MCF 10A (cell line): ENCODE measurements at places on chromosomes 2 and 18. TPM values are rescaled to one million over a fixed set of nuclear protein-coding genes. Genes with fewer than 3 reads are reported as not detected.

The POU3F3 gene
- total RNA-seq = not detected in 2 replicates

The DTNA gene
- total RNA-seq = 0.91 TPM in 1 of 2 replicates, not detected in the other

The CPS1 gene
- total RNA-seq = 18.4 and 20.6 TPM in 2 replicates

The SH3BP4 gene
- total RNA-seq = 57.6 and 59.7 TPM in 2 replicates

The TMEM169 gene
- total RNA-seq = 0.25 and 0.35 TPM in 2 replicates

The ACKR3 gene
- total RNA-seq = 0.29 and 0.61 TPM in 2 replicates

The SLC11A1 gene
- total RNA-seq = 0.09 and 0.32 TPM in 2 replicates

The RSAD2 gene
- 0.09 TPM in 1 of 2 replicates, not detected in the other for total RNA-seq

The RAX gene
- not detected in 2 replicates for total RNA-seq

The CNGA3 gene
- total RNA-seq = not detected in 2 replicates

The GKN2 gene
- not detected in 2 replicates for total RNA-seq

The TWIST2 gene
- 30.2 and 31.6 TPM in 2 replicates for total RNA-seq

The LDLRAD4 gene
- not detected in 2 replicates for total RNA-seq

The TCF7L1 gene
- total RNA-seq = 0.81 and 1.1 TPM in 2 replicates

The MLPH gene
- 27.1 and 28.5 TPM in 2 replicates for total RNA-seq

The PCARE gene
- not detected in 2 replicates for total RNA-seq

The MPPE1 gene
- total RNA-seq = 15.7 and 24.7 TPM in 2 replicates
